ENCODE measurements at places on chromosomes 12 and 14.
A peak's percentile ranks its signal among the peaks of the same experiment; 100 is the strongest.

DNA sequence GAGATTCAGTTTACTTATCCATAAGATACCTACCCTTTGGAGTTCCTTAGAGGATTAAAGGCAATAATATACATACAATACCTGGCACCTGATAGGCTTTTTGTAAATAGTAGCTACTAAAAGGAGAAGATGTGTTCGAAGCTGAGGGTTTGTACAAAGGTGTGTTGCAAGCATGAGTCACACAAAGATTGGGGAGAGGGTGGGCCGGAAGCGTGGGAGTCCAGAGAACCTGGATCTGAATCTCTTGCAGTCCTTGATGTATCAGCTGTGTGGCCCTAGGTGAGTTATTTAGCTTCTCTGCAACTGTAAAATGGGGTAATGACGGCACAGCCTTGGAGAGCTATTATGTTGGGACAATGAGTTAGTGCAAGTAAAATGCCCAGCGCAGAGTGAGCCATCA lies 61.6 kb upstream of the PSMC1 start:
- no peak for DNase-seq

DNA sequence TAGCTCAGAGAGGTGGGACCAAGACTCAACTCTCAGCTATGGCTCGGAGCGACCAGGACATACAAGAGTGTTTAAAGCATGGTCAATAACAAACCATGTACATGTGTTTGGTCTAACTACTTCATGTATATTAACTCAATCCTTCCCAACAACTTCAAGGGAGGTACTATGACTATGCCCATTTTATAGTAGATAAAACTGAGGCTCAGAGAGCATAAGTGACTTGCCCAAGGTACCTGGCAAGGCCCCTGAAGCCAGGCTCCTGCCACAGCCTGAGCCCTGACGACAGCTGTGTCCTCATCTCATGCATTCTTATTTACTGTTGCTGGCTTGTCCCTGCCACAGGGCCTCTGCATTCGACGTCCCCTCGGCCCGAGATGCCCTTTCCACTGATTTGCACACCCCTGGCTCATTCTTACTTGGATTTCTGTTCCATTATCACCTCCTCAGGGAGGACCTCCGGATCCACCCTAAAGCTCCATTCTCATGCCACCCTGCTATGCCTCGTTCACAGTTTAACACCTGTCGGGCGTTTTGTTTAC lies 2.6 kb downstream of the TESC start:
- no peak for DNase-seq

DNA sequence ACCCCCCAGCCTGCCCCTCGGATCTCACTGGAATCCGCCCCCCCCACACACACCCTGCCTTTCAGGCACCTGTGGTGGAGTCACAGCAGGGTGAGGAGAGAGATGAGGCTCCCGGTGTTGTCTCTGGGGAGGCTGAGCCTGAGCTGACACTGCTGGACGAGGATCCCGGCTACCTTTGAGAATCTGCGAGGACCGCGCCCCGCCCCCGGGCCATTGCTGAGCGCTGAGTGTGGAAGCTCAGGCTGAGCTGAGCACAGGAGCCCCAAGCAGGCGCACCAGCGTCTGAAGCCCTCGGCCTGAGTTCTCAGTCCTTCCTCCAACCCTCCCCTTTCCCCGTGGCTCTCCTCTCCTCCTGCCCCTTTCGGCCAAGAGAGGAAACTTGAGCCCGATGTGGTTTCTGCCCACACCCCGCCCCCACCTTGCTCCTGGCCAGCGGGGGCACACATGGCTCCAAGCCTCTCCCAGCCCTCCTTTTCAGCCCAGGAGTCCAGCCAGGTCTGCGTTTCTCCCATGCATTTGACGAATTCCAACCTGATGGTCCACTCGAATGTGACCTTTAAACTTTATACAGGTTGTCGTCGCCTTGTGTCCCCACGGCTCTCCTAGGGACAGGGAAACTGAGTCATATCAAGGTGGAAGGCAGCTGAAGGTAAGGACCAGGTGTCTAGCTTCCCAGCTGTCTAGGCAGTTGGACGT lies at the start of gene NFE2:
NFE2 (minus strand) TSS at position 284 of the 696 bp plus-strand sequence. CDS start 5,767 bp downstream, outside the sequence.
- no peak for DNase-seq

- DNase-seq, result no peak
These were observed 43.0 kb downstream of the SPRING1 start for GRCh38 chr12:116694653-116695463.

DNA sequence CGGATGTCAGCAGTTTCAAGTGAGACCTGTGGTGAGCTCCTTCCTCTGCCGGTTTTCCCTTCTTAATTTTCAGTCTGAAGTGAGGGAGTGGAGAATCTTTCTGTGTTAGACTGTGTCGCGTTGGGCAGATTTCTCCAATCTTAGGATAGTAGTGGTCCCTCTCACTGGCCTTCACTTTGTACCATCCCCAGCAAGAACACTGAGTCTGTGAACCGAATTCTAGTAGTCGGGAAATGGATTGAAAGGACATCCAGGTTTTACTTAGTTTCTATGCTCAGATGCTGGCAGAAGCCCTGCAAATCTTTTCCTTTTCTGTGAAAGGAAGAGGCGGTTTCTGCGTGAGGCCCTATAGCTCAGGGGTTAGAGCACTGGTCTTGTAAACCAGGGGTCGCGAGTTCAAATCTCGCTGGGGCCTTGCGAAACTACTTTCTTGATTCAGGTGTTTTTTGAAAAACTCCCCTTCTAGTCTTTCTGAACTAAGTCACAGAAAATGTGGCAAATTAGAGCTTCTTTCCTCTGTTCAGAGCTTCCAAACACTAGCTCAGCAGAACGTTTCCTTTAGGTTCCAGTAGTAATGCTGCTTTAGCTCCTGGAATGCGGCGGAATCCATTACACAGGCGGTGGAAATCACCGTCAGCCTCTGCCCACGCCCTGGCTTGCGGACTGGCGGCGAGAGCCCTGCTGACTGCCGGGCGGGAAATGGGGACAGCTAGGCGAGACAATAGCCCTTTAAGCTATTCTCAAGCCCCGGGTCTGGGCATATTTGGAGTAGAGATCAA lies 2.8 kb upstream of the RNASE4 start:
- peak; percentile 94 for DNase-seq

DNA sequence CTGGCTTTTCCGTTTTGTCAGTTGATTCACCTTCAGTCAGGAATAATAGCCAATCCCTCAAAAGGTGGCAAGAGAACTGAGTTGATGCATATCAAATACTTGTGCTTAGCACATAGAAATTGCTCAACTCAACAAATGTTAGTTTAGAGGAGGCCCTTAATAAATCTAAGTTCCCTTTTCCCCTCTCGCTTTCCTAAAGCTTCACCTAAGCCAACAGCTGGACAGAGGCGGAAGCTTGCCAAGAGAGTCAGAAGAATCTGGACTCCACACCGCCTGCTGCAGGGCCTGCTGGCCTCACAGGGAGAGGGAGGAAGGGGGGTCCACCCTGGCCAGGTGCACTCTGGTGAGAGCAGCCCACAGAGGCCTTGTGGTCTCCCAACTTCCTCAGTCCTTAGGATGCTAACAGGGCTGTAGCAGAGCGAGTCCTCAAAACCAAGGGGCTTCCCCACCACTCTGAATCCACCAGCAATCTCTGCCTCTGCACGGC lies 213.1 kb downstream of the CHST11 start:
- peak; percentile 41 for DNase-seq

DNA sequence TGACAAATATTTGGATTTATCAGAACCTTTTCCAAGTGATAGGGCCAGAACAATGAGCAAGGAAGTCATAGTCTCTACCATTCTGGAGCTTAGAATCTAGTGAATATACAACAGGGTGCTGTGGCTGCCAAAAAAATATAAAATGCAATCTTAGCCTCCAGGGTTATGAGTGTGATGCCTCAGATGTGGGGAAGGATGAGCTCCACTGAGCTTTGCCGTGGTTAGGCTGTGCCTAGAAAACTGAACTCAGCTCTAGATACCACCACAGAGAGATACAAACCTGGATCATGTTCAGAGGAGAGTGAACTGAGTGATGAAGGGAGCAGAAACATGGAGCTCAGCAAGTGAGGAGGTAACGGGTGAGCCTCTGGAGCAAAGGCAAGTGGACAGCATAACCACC lies 138.1 kb upstream of the HIF1A start:
- no peak for DNase-seq

DNA sequence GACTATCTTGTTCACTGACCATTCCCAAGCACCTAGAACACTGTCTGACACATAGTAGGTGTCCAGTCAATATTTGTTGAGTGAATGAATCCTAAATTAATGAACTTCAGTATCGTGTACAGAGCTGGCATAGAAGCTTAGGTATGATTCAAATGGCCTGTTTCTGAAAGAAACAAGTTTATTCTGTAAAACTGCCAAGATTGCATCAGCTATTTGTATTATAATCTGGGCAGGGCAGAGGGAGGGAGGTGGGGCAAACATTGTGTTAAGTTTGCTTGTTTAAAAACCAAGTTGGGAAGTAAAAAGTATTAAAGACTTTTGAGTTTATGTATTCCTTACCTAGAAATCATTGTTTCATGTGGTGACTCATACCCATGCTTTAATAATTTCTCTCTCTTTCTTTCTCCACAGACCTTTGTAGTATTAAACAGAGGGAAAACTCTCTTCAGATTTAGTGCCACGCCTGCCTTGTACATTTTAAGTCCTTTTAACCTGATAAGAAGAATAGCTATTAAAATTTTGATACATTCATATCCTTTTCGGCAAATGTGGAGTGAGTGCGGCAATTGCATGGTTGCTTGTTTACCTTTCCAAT lies 92.8 kb downstream of the SCN8A start:
- DNase-seq, result no peak

DNA sequence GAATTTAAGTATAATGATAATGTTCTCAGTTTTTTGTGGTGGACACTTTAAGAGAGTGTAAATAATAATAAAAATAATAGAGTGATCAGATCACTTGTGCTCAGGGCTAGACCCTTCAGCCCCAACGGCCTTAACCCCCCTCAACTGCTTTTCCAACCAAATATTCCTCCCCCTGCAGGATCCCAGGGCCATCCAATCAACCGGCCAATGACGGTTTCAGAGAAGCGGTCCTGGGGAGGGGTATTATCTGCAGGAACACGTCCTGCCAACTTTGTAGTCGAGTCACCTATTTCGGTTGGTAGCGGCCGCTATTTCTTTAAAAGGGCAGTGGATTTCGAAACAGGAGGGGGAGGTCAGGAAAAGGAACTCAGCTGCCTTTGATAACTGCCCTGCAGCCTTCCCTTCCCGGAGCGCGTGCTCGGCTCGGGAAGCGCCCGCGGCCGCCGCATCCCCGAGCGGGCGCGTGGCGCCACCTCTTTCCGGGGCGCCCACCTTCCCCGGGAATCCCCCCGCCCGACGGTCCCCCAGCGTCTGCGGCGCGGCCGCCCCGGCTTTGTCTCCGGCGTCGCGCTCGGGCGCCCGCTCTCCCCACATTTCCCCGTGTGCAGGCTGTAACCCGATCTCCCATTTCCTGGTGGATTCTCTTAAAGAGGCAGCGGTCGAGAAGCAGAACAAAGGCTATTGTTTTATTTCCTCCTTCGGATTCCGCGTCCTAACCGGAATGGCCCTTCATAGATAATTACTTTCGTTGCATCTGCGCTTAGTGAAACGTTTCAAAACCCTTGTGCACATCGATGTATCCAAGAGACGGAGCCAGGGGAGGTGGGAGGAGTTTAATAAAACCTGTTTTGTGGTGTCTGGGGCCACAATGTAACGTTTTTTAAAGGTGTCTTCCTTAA lies 711 bp upstream of the ETV6 start:
- DNase-seq, result peak; percentile 74

- DNase-seq, result peak; percentile 62
These were observed 5.7 kb downstream of the PTHLH start for GRCh38 chr12:27966870-27967269.

DNA sequence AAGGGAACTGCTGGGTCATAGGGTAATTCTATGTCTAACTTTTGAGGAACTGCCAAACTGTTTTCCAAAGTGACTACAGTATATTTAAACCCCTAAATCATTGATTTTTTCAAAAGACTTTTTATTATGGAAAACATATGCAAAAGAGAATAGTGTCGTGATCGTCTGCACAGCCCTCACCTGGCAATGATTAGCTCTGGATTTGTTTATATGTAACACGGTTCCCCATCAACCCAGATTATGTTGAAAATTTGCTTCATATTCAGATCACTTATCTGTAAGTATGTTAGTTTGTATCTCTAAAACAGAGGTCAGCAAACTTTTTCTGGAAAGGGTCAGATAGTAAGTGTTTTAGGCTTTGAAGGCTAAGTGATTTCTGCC lies 52.7 kb downstream of the CCDC92 start:
- DNase-seq, result no peak

DNA sequence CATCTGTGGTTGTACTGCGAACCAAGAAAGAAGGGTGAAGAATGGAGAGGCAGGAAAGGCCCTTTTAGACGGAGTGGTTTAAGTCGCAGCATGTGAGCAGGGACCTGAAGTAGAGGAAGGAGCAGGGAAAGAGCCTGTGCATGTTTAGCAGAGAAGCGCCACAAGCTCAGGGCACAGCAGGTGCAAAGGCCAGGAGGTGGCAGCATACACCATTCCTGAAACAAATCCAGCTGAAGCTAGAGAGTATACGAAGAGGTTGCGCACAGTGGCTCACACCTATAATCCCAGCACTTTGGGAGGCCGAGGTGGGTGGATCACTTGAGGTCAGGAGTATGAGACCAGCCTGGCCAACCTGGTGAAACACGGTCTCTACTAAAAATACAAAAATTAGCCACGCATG lies 49.9 kb downstream of the HELB start:
- no peak for DNase-seq

DNA sequence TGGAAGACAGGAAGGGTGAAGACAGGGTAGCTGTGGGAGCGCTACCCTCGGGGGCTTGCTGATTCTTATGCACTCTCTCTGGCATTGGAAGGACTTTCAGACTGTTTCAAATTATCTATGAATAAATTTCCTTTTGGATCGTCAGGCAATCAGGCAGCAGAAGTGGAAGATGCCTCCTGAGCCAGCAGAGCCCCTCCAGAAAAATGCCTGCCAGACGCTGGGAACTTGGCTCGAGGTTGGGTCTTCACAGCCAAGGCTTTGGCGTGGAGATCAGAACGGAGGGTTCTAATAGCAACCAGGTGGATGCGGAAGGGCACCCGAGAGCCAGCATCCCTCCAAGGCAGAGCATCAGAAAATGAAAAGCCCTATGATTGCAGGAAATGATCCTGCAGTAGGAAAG lies 119.2 kb upstream of the RFLNA start:
- DNase-seq, result no peak

- DNase-seq, result no peak
These were observed 51.5 kb downstream of the HECTD4 start for GRCh38 chr12:112330706-112331105.

GRCh38 chr14:73685328-73685727 lies 28.9 kb downstream of the PNMA1 start:
- DNase-seq, result no peak

GRCh38 chr12:75822416-75822815 lies 209.2 kb downstream of the PHLDA1 start:
- DNase-seq, result no peak

- DNase-seq, result no peak
These were observed 239.7 kb upstream of the PPFIA2 start for GRCh38 chr12:81998761-81999378.
